ENCODE measurements at places on chromosomes 11 and 22. TPM values are rescaled to one million over a fixed set of nuclear protein-coding genes. Genes with fewer than 3 reads are reported as not detected.

- ATAC-seq = no peak
Measured at GRCh38 chr11:28108958-28109357, 770 bp downstream of the METTL15 start.

GRCh38 chr22:39956932-39957664 is 3.1 kb upstream of the TMA7B start:
- ATAC-seq = no peak

Gene FGF3
- not detected for total RNA-seq

GRCh38 chr11:119318240-119319135 is 1.6 kb upstream of the MCAM start:
- peak; percentile 40 for ATAC-seq

Gene ACTN3
- not detected for total RNA-seq

GRCh38 chr11:26286472-26287066 is 45.4 kb upstream of the ANO3 start:
- ATAC-seq = no peak

- ATAC-seq = no peak
Measured at GRCh38 chr11:122122179-122122578, 6.2 kb upstream of the BLID start.

GRCh38 chr11:126165757-126166156 is 45.7 kb downstream of the RPUSD4 start:
- ATAC-seq = no peak

Gene FXYD2
- 0.94 TPM for total RNA-seq

Gene MMP3
- 2.7 TPM for total RNA-seq

Gene C11orf65
- total RNA-seq = not detected

DNA sequence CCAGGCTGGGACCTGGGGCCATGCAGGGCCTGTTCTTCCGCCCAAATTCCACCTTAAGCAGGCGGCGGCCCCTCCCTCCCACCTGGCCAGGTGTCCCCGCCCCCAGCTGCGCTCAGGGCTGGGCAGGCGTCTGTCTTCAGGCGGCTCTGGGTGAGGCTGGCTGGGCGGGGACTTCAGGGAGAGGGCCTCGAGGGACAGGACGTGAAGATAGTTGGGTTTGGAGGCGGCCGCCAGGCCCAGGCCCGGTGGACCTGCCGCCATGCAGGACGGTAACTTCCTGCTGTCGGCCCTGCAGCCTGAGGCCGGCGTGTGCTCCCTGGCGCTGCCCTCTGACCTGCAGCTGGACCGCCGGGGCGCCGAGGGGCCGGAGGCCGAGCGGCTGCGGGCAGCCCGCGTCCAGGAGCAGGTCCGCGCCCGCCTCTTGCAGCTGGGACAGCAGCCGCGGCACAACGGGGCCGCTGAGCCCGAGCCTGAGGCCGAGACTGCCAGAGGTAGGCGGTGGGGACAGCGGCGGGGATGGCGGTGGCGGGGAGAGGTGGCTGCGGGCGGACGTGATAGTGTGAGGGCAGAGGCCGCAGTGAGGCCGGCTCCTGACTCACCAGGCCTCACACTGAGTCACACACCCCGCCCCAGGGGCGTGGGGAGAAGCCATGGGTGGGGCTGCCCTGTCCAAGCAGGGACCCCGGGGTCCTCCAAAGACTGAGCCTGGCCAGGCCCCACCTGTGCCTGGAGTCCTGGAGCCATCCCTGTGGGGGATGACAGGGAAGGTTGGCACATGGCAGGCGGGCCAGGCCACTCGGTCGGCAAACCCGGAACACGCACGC is at the start of gene PKP3:
Gene PKP3, plus strand, starts transcription at position 176 of the 824 bp plus-strand sequence. Its CDS starts 84 bp downstream, at position 260.
- ATAC-seq = no peak

DNA sequence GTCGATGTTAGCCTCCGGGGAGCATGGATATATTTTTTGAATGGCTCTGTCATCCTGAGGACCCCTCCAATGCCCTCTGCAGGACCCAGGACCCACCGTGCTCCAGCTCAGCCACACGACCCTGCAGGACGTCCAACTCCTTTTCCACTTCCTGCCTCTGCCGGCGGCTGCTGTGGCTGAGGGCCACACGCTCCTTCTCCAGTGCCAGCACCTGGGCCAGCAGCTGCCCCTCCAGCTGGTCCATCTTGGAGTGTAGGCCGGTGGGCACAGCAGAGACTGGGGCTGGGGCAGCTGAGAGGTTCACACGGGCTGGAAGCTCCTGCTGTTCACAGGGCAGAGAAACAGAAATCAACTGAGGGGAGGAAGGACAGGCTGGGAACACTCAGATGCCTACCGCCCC is 15.6 kb downstream of the NPTXR start:
- ATAC-seq = no peak

Gene TRPM5
- total RNA-seq = not detected

Gene OR8G5
- not detected for total RNA-seq

GRCh38 chr11:67056267-67057204 is at the start of gene RHOD:
RHOD (plus strand) TSS chr11:67056847; CDS start chr11:67056903, 56 bp downstream.
- ATAC-seq = peak; percentile 91

DNA sequence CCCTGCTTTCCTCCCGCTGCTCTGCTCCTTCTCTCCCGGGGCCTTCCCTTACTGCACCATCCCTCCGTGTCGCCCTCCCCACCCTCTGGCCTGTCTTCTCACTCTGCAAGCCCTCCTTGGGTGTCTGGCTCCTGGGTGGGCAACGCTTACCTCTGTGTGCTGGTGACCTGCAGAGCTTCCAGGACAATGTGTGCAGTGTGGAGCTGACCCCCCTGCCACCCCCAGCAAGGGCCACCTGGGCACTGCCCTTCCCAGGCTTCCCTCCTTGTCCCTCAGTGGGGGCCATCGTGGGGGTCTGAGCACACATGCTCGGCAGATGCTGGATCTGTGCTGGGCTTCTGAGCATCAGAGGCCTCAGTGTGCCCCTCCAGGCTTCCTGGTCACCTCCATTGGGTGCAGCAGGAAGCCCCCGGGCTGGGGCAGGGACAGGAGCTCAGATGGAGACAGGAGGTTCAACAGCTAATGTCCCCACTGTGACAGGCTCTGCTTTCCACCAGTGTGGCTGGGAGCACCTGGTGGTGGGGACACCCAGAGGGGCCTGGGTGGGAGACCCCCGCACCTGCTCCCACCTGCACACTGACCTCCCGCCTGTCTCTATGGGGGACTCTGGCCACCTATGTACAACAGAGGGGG is 7.8 kb upstream of the BRSK2 start:
- ATAC-seq = no peak

Gene DSCAML1
- total RNA-seq = 0.54 TPM

DNA sequence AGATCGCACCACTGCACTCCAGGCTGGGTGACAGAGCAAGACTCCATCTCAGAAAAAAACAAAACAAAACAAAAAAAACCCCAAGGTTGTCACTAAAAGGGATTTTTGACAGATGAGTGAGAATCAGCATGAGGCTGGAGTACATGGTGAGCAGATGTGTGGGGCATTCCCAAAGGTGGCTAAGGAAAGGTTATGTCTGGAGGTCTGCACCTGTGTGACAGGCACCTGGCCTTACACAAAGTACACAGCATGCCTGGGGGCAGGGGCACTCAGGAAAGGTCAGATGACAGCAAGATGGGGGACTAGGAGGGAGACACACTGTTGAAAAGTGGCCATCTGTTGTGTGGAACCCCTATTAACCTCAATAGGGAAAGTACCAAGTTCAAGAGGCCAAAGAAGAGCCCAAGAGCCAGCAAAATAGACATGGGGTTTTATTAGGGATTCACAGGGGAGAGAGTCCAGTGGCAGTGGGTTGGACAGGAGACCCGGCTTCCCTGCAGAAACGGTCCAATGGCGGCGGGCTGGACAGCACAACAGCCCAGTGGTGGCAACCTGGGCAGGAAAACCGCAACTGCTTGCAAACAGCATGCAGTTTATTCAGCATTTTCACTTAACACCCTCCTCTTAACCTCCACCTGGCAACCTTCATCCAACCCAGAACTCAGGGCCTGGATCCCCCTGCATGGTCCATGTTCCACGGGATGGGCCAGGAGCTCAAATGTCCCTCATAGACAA is 101.1 kb downstream of the MICAL2 start:
- no peak for ATAC-seq

- ATAC-seq = no peak
Measured at GRCh38 chr11:56624661-56625110, 10.0 kb upstream of the OR5M1 start.

Gene PTPN5
- 3.9 TPM for total RNA-seq

Gene SAA4
- total RNA-seq = not detected

Gene SCGB1A1
- not detected for total RNA-seq

- no peak for ATAC-seq
Measured at GRCh38 chr11:100203789-100204188, 483.3 kb upstream of the ARHGAP42 start.

DNA sequence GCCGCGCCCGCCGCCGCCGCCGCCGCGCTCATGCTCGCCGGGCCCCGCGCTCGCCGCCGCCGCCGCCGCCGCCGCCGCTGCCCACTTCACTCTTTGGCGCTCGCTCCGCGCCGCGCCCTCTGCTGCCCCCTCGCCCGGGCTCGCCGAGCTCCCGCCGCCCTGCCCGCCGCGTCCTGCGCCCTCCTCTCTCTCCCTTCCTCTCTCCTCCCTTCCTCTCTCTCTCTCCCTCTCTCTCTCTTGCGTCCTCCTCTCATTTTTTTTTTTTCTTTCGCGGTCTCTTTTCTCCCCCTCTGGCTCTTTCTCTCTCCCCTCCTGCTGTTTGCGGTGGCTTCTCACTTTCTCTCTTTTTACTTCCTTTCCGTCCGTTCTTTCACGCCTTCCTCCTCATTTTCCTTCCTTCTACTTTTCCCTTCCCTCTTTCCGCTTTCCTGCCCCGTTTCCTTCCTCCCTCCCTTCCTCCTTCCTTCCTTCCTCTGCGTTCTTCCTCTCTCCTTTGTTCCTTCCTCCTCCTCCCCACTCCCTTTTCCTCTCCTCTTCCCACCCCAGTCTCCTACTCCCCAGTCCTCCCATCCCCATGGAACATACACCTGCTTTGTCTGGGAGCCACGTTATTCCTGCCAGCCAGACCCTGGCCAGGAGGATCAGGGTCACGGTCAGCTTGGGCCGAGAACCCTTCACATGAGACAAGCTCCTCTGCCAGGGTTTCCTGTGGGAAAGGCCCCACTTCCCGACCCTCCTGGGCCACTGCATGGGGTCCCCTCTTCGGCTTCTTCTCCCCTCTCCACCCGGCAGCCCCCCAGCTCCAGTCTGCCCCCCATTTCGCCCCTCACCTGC is 19.3 kb upstream of the SHISAL1 start:
- peak; percentile 37 for ATAC-seq

Gene ASCL2
- not detected for total RNA-seq

Gene USP2
- total RNA-seq = 7.6 TPM

Gene ABCG4
- 0.20 TPM for total RNA-seq

Gene UQCR10
- total RNA-seq = 78.6 TPM

Gene CABP7
- total RNA-seq = 0.27 TPM

Gene PYGM
- 55.2 TPM for total RNA-seq

DNA sequence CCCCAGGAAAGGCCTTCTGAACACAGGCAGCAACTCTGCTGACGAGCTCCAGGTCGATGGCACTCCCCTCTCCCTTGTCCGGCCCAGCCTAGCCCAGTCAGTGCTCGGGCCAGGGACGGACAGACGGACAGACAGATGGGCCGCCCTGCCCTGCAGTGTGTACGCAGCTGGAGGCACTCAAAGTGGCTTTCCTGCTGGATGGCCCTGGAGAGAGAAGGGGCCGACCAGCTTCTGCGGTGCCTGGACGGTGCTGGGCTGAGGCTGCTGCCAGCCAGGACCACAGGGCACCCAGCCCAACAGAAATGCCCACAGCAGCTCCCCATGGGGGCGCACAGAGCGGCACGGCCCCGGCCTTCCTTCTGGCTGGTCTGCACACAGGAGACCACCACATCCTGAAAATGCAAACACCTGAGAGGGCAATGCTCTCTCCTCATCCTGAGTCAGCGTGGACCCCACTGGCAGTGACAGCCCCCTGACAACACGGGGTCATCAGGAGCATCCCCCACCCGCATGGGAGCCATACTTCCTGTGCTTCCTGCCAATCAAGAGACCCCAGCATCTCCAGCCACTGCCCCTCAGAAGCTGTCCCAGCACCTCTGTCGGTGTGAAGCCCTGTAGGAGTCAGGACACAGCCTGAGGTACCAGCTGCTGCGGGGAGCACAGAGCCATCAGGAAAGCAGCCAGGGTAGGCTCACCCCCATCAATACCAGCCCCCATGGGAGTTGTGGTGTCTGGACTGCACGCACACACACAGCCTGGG is 692 bp upstream of the MOB2 start:
- peak; percentile 1 for ATAC-seq

GRCh38 chr22:36833073-36833472 is 16.2 kb upstream of the PVALB start:
- no peak for ATAC-seq

Gene OR51F1
- total RNA-seq = not detected

DNA sequence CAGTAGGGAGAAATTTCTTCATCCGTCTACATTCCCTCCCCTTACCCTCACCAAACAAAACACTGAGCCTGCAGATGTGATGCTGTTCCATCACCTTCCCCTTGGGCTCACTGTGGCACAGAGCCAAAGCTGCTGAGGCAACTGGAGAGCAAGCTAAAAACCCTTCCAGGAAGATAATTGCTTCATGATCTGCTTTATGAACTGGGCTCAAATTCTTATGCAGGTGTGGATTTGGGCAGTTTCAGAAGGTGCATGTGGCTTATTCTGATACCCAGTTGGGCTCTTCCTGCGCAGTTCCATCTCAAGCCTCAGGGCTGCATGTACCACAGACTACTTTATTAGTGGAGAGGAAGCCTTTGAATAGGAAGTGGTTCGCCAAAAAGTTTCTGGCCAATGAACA is 58.3 kb downstream of the AAMDC start:
- ATAC-seq = peak; percentile 57

- no peak for ATAC-seq
Measured at GRCh38 chr11:111526501-111526900, 11.9 kb downstream of the HOATZ start.

Gene KRTAP5-1
- total RNA-seq = not detected

DNA sequence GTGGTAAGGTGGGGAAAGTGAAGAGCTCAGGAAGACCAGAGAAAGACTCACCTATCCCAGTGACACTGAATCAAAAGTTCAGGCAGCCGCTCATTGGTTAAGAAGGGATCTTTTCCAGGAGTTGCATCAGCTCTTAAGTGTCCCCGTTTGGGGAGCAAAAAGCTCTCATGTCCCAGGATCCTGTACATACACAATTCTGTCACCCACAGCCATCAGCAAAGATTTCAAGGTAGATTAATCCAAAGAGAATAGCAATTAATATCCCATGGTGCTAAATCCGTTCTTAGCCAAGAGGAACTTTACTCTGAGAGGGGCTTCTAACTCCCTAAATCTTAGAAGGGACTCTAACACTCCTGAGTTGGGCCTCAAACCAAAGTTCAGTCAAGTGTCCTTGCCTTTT is 19.3 kb downstream of the FOLR3 start:
- no peak for ATAC-seq

DNA sequence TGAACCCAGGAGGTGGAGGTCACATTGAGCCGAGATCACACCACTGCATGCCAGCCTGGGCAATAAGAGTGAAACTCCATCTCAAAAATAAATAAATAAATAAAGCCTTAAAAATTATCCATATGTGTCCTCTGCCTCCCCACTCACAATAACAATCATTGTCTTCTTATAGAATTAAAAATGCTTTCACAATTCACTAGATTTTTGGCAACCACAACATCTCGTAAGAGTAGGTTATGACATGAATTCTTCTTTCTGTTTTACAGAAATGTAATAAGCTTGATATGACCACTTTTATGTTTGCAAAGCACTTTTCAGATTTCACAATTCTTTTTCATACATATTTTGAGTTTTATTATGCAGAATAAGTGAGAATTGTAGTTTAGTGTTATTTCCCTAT is 54.5 kb upstream of the HSPA8 start:
- ATAC-seq = no peak

Gene TESMIN
- 0.27 TPM for total RNA-seq

All from gastroesophageal sphincter (tissue), 4 donors.